T-helper 2 cell (primary cell): ENCODE measurements at places on chromosomes 1 and 21.

DNA sequence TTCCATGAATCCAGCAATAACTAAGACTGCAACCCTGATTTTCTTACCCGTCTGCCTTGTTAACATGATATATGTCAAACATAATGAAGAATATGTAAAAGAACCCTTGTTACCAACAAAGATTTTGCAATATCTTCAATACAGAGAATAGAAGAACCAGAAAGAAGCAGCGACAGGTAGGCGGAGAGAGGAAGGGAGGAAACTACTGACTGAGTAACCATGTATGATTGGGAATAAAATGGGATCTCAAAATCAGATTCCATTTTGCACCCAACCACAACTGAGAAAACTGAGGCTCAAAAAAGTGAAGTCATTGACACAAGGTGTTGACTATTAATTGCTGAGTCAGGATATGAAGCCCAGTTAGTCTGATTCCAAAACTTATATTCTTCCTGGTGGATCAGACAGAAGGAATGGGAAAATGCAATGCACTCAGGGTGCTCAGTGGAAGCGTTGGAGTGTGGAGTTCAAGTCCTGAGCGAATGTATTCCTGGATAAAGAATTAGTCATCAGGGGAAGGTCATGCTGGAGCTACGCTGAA lies 293.3 kb upstream of the GREM2 start:
- no peak for DNase-seq

DNA sequence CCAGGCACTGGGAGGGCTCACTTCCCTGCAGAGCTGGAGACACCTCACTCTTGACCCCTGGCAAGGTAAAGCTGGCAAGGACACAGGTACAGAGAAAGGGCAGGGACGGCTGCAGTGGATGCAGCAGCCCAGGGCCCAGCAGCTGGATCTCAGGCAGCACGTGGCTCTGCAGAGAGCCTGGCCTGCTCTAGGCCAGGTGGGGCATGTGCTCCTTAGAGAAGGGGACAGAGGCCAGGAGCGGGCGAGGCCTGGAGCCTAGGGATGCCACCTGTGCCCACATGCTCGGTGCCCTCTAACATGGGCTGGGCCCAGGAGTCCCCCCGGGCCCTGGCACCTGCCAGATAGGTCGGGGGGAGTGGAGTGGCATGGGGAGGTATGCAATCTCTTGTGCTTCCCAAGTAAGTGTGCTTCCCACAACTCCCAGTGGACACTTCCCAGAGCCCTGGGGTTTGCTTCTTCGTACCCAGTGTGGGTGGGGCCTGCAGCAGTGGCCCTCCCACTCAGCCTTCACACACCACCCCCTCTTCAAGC lies 30.0 kb downstream of the WNT3A start:
- DNase-seq: no peak

- DNase-seq: peak; percentile 94
Measured at GRCh38 chr21:33949516-33950430, 34.2 kb upstream of the ATP5PO start.

- no peak for DNase-seq
Measured at GRCh38 chr21:38734646-38735365, 70.9 kb upstream of the ETS2 start.

DNA sequence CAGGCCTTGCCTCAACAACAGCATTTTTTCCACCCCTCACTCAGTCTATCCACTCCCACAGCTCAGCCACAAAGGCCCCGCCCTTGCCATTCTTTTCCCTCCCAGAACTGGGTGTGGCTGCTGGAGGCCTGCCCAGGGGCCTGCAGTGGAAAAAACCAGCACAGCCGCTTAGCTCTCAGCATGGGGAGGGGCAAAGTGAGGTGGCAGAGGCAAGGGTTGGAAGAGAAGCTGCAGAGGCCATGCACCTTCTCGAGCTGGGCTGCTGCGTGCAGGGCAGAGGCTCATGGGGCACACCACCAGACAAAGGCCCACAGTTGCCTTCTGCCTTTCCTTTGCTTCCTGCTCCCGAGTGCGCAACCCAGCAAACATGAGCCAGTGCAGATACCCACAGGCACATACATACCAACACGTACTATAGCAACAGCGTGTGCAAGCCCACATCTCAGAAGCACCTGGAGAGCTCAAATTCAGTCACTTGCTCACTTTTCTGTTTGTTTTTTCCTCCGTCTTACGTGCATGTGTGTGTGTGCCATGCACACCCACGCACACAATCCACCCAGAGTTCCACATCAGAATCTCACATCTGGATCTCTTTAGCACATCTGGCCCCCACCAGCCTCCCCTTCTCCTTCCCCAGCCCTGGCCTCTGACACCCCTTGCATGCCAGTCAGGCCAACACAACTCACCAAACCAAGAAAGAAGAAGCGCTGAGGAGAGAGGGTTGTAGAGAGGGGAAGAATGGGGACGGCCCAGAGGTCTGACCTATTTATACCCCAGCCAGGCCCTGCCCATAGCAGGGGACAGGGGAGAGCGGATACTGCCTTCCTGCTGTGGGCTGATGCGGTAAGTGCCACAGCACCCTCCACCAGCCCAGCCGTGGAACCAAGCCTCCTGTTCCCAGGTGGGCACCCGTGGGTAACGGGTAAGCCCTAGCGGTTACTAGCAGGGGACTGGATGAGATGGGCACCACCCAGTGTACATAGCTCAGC lies at the start of gene S100A4:
Gene S100A4 (minus strand): TSS at position 740 of the 989 bp plus-strand sequence. CDS start 1,012 bp downstream, outside the sequence.
- DNase-seq: peak; percentile 49

GRCh38 chr1:95832370-95832769 lies 598.4 kb downstream of the RWDD3 start:
- DNase-seq: no peak

DNA sequence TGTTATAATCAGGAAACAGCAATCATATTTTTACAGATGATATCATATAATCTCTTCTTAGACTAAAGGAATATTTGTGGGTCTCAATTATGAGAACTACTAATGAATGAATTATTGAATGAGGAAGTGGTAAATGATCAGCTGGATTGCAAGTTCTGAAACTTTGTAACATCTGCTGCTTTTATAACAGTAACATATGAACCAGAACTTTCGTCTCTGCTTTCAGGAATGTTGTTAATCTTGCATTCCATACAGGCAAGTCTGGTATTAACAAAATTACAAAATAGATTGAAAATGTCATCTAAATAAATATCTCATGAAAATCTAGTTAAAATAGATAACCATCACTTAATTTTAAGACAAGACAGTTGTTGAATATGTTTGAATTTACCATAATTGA lies 110.5 kb upstream of the COL11A1 start:
- no peak for DNase-seq

- DNase-seq: no peak
Measured at GRCh38 chr1:7479571-7479970, 291.5 kb upstream of the VAMP3 start.

GRCh38 chr1:152048416-152049009 lies 11.7 kb upstream of the S100A11 start:
- DNase-seq: peak; percentile 28

DNA sequence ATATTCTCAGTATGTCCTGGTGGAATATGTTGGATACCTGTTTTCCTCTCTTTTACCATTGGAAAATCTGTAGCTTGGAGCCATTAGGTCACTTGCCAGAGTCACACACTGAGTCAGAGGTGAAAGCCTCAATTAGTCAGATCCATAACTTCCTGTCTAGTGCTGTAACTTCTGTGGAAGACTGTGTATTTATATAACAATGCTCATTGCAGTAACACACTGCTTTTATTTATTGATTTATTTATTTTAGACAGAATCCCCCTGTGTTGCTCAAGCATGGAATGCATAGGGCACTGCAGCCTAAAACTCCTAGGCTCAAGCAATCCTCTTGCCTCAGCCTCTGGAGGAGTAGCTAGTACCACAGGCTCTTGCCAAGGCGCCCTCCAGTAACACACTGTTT lies 1.3 kb upstream of the DOCK7 start:
- DNase-seq: no peak

DNA sequence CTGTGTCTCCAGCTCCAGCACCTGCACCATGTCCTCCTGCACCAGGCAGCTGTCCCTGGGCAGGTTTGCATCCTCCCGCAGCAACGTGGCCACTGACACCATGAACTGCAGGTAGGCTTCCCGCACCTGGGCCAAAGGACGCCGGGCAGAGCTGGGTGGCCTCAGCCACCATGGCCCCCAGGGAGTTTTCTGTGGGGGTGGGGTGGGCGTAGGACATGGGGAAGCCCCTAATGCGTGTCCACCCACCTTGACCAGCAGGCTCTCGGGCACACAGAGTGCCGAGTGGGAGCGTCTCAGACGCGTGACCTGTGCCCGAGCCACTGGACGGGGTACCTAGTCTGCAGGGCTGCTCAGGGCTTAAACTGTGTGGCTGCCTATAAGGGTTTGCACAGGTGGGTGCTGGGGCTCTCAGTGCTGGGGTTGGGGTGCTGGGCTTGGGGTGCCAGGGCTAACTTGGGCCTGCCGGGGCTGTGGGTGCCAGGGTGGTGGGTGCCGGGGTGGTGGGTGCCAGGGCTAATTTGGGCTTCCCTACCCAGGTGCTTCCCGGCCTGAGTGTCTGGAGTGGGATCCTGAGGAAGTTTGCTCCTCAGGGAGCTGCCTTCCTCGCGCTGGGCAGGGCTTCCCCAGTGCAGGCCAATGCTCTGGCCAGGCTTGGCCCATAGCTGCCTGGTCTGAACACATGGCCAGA lies 17.7 kb downstream of the PRXL2B start:
- DNase-seq: no peak

DNA sequence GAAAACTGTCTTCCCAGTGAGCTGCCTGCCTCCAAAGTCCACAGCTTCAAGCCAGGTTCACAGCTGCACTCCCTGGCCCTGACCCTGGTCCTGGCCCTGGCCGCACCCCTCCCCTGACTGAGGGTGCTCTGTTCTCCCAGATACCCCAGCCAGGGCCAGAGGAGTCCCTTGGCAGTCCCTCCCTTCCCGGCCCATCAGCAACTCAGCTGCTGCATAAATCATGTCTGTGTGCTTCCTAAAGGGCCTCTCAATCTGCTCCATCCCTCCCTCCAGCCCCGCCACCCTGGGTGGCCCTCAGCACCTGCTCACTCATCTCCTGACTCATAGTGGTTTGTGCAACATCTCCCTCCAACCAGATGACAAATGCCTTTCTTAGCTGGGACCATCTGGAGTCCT lies 24.8 kb upstream of the C1orf174 start:
- DNase-seq: no peak

DNA sequence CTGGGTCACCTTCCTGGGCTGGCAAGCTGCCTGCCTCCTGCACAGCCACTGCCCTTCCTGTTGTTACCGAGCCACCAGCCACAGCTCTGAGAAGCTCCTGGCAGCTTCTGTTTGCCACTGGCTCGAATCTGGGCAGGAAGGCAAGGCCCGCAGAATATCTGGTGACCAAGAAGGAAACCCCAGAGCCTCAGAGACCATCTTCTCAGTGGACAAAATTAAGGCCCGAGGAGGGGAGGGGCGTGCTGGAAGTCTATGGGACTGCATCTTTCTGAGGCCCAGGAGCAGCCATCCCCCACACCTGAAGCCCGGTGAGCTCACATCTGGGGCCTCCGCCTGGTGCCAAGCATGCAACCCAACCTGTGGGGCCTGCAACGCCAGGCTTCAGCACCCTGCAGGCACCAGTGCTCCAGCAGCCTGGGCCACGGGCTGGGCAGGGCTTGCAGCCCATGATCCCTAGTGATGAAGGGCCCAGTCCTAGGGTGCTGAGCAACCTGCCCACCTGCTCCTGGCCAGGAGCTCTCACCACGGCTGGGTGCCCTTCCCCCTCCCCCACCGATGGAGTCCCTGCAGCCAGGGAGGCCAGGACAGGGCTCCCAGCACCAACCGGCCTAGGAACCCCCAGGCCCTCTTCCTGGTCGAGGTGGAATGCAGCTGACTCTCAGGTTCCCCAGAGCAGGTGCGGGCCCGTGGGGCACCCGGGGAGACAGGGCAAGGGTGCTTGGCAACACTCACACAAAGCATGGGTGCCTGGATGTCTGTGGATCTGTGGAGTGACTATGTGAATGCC lies 879 bp downstream of the CPTP start:
- no peak for DNase-seq

DNA sequence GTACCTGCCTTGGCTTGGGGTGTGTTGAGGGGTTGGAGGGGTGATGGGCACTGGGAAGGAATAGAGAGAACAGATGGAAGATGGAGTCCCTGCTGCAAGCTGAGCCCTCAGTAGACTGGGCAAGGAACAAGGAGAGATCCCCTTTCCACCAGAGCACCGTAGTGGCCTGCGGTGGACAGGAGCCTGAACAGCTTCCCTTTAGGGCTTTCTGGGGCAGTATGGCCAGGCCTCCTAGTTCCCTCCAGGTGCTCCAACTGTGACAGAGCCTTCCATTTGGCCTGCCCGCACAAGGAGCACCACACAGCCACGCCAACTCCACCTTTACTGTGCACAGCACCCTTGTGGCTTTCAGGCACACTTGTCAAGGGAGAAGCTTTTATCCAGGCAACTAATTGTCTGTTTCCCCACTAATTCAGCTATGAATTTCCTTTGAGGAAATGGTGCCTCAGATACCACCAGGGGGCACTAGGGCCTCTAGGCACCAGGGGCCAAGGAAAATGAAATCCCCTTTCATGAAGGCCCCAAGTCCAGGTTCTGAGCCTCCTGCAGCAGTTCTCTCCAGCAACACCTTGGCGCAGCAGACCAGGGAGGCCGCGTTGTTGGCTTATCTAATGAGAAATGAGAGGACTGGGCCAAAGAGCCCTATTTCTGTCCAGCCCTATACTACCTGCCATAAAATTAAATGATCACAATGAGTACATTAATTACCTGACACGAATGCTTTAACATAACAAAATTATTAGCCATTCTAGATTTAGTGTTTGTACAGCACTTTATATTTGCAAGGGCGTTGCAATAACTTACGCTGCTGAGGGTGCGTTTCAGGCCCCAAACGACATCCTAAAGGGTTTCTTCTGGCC lies 23.1 kb upstream of the ERI3 start:
- peak; percentile 14 for DNase-seq

- DNase-seq: no peak
Measured at GRCh38 chr1:155463865-155464650, 98.5 kb downstream of the ASH1L start.

DNA sequence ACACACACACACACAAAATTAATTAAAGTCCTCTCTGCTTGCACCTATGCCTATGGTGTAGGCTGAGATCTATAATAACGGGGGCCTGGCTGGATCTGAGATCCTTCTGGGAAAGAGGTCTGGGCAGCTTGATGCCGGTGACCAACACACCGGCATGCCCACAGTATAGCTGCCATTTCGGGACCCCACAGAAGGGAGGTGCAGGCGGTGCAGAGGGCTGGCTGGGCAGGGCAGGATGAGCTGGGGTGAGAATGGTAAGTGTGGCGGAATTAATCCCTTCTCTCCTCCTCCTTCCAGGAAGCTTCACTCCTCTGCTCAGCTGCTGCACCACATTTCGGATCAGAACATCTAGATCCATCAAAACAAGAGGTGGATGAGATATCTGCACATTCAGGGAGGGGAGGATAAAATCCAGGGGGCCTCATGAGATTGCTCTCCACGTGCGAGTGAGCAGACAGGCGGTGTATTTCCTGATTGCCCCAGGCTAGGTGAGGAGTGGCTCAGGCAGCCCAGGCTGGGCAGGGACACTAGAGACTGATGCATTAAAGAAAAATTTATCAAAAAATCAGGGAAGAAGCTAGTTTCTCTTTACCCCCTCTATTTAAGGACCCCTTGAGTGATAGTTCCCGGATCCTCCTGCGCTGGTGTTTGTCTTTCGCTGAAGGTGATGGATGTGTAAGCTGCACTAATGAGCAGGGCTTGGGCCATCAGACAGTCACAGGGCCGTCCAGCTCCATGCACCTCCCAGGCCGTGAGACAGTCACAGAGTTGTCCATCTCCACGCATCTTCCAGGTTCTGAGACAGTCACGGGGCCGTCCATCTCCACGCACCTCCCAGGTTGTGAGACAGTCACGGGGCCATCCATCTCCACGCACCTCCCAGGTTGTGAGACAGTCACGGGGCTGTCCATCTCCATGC lies 449.9 kb downstream of the PTPRU start:
- DNase-seq: no peak

- DNase-seq: no peak
Measured at GRCh38 chr1:156509424-156510034, 9.0 kb upstream of the MEF2D start.

- DNase-seq: no peak
Measured at GRCh38 chr1:86137436-86137835, 19.1 kb downstream of the COL24A1 start.
